ENCODE measurements at places on chromosomes 6 and 20.
A peak's percentile ranks its signal among the peaks of the same experiment; 100 is the strongest.

- peak; percentile 83 for DNase-seq
Observed at GRCh38 chr20:5078399-5078958, 41.3 kb downstream of the PCNA start.

DNA sequence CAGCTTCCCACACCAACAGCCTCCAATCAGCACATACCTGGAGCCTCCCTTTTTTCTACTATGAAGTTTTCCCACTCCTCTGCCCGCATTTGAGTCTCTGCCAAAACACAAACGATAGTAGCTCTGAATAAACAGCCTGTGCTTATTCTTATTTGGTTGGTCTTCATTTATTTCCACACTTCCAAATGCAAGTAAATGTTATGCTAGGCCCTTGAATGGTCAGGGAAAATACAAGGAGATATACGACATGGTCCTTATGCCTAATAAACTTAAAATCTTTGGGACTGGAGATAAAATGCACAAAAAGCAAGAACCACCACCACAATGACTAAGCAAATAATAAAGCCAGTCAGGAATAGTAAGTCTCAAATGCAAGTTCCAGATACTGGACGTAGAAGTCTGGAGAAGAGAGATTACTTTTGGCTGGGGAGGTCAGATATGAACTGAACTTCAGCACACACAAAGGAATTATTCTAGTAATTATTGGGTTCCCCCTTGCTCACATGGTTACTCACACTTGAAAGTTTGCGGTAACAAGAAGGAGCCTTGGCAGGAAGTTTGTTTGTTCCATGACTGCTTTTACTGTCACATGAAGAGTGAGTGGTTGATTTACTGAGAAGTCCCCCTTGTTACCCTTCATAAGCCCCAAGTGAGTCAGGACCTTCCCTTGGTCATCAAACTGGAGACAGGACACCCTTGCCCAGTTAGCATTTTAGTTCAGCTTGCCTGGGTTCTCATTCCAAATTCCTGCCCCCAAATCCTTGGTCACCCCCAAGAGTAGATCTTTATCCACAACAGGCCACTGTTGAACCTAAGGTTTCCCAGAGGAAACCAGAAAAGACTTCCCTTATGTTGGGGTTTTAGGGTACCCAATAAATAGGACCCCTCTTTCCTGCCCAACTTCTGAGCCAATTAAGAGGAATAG lies 511.2 kb upstream of the JARID2 start:
- DNase-seq: peak; percentile 69

DNA sequence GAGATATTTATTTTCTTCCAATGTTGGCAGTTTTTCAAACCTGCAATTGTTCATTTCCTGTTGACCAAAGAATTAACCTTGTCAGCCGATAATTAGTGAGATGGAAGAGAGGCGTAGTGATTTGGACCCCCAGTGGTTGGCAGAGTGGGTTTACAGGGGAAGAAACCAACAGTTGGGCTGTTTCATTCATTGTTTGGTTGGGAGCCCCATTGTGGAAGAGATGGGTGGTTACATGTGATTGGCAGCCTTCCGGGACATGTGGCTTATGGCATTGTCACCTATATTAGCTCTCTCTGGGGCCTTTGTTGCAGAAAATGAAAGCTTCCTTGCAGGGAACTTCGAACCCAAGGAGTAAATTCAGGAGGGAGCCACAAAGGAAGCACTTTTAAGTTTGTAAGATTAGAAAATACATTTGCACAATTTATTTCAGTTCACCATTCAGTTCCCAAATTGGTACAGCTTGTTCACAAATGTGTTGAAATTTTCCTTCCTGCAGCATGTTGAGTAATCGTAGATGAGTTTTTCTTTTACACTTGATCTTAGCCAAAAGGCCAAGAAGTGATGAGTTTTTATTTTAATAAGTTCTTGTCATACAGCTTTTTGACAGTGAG lies 50.3 kb upstream of the CDKAL1 start:
- no peak for DNase-seq

DNA sequence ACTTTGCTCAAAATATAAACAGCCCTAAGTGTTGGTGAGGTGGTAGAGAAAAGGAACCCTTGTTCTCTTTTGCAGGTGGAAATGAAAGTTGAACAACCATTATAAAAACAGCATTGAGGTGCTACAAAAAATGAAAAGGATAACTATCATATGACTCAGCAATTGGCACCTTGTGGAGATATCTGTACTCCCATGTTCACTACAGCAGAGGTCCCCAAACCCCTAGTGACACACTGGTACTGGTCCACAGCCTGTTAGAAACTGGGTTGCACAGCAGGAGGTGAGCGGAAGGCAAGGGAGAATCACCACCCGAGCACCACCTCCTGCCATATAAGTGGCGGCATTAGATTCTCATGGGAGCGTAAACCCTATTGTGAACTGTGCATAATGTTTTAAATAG lies 267.4 kb upstream of the THEMIS start:
- no peak for DNase-seq

- DNase-seq: no peak
Observed at GRCh38 chr6:23086100-23086499, 516.7 kb downstream of the HDGFL1 start.

GRCh38 chr6:161300823-161301222 lies 27.0 kb upstream of the AGPAT4 start:
- DNase-seq: no peak

- DNase-seq: no peak
Observed at GRCh38 chr6:57226221-57226620, 4.1 kb upstream of the RAB23 start.

DNA sequence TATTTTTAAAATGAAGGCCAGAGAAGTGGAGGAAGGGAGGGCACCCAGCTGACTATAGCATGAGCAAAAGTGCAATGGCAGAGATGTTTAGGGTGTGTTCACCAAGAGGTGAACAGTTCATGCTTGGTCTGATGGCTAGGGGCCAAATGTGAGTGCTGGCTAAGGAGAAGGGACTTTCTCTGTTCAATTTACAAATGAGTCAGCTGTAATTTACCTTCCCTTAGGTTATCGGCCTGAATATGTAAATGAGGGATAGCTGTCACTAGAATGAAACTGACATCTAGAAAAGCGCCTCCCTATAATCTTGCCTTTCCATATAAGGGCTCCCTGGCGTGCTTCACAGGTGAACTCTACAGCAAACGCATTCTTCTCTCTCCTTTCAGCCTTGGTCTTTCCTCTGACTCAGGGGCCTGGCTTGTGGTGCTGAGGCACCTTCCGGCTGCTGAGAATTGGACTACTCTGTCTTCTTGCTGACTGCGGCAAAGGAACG lies 114.7 kb upstream of the BACH2 start:
- peak; percentile 78 for DNase-seq

GRCh38 chr6:53795340-53795701 lies 516 bp downstream of the LRRC1 start:
- DNase-seq: no peak

GRCh38 chr20:34797012-34797995 lies 28.1 kb downstream of the NCOA6 start:
- no peak for DNase-seq

- peak; percentile 22 for DNase-seq
Observed at GRCh38 chr20:17612287-17612991, 42.6 kb downstream of the DSTN start.

- no peak for DNase-seq
Observed at GRCh38 chr6:130359736-130360135, 6.1 kb upstream of the TMEM200A start.
